Dermis blood vessel endothelial cell (primary cell): ENCODE measurements at places on chromosomes 12 and 14. TPM values are rescaled to one million over a fixed set of nuclear protein-coding genes. Genes with fewer than 3 reads are reported as not detected.

The TMPRSS12 gene
- total RNA-seq = not detected in 2 replicates

The LRP1-AS gene
- not detected in 2 replicates for total RNA-seq

GRCh38 chr12:119699199-119699760 lies 31.3 kb downstream of the PRKAB1 start:
- no peak for DNase-seq

GRCh38 chr14:94386085-94387031 lies 2.0 kb downstream of the SERPINA1 start:
- DNase-seq = no peak
